ENCODE measurements at places on chromosomes 16 and 17.

DNA sequence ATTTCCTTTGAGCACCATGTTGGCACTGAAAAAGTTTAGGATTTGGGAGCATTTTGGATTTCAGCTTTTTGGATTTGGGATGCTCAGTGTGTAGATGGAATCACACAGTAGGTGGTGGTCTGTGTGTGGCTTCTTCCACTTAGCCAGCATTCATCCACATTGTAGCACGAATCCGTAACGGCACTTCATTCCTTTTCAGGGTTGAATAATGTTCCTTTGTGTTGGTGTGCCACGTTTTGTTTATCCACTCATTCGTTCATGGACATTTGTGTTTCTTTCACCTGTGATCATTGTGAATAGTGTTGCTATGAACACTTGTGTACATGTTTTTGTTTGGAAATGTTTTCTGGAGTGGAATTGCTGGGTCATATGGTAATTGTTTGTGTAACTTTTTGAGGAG, 85.1 kb downstream of the RAP1GAP2 start:
- DNase-seq = no peak

GRCh38 chr17:47649972-47650524, 329 bp downstream of the KPNB1 start:
- no peak for DNase-seq

- DNase-seq = peak; percentile 30
These were observed 540 bp downstream of the MFSD11 start for GRCh38 chr17:76738468-76738850.

DNA sequence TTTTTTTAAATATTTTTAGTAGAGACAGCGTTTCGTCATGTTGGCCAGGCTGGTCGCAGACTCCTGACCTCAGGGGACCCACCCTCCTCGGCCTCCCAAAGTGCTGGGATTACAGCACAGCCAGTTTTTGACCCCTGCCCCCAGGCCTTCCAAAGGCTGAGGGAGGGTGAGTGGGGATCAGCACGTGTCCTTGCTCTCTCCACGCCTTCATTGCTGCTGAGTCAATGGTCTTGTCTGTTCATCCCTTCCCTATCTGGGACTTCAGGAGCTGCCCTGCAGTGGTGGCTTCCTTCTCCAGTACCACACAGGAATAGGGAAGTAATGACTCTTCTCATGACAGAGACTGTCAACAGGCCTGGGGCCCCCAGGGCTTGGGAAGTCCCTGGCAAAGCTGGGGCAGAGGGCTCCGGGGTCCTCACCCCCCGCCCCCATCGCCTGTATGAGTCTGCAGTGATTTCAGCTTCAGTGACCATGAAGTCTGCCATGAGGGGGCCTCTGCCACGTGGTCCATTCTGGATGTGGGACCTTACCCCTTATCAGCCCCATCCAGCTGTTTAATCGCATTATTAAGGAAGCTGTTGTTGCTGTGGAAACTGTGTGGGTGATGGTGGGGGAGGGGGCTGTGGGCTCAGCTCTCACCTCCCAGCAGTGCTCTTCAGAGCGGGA, 6.1 kb downstream of the ABCC3 start:
- DNase-seq = peak; percentile 42

- DNase-seq = no peak
These were observed 2.3 kb downstream of the PITPNA start for GRCh38 chr17:1560101-1560857.

DNA sequence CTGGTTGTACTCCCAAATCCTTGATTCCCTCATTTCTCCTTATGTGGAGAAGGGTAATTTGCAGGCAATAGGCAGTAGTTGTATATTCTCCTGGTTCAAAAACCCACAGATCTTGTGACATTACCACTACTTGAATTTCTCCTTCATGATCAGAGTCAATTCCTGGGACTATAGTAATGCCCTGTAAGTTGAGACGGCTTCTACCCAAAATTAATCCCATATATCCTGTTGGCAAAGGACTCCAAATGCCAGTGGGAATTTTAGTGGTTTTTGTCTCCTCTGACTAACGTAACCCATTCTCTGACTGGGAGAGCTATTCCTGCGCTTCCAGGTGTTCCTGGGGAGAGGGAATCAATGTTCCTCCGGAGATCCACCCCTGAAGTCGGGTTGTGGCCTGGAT, 11.6 kb upstream of the ZNF689 start:
- no peak for DNase-seq

DNA sequence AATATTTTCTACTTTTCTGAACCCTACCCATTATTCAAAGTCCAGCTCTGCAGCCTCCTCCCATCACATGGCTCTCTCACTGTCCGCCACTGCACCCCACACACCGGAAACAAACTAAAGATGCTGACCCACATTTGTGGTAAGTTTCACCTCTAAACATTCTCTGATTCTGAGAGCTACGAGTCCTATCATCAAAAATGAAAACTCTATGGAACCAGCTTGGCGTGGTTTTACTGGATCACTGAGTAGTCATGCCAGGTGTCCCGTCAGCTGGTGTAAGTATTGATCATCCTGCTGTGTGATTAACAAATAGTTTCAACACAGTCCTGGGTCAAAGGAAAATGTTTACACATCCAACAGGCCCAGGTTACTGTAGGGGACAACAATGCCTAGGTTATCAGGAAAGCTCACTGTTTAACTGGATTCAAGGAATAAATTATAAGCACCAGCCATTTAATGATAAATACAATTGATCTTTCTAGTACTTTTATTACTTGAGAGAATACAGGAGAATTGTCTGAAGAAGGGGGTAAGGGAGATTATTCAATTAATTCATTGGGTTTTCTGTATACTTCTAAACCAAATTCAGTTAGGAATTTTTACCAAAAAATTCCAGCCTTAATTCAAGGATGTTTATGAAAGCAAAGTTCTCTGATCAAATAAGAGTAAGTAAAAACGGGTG, 33.9 kb downstream of the CYTH1 start:
- no peak for DNase-seq

GRCh38 chr17:59786536-59787319, 79.3 kb downstream of the VMP1 start:
- peak; percentile 100 for DNase-seq

DNA sequence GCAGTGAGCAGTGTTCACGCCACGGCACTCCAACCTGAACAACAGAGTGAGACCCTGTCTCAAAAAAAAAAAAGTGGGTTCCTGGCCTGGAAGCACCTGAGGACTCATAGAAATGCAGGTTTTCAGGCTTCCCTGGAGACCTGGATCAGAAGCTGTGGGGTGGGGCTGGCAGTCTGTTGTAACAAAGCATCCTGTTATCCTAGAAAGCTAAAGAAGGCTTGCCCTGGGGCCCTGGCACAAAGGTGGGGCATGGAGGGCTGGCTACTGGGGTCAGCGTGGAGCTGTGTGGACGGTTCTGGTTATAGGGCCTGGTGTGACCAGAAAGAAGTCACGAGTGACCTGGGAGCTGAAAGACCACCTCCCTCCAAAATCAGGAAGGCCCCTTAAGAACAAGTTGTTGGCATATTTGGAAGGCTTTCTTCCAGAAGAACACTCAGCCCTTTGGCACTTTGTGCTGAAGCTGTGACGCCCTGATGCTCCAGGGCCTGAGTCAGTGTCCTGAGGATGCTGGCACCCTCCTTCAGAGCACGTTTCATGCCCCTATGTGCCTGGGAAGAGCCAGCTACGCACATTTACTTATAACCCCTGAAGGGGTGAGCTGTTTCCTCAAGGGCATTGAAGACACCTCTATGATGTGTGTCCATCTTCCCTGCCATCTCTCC, 6.2 kb downstream of the CRISPLD2 start:
- DNase-seq = peak; percentile 57

DNA sequence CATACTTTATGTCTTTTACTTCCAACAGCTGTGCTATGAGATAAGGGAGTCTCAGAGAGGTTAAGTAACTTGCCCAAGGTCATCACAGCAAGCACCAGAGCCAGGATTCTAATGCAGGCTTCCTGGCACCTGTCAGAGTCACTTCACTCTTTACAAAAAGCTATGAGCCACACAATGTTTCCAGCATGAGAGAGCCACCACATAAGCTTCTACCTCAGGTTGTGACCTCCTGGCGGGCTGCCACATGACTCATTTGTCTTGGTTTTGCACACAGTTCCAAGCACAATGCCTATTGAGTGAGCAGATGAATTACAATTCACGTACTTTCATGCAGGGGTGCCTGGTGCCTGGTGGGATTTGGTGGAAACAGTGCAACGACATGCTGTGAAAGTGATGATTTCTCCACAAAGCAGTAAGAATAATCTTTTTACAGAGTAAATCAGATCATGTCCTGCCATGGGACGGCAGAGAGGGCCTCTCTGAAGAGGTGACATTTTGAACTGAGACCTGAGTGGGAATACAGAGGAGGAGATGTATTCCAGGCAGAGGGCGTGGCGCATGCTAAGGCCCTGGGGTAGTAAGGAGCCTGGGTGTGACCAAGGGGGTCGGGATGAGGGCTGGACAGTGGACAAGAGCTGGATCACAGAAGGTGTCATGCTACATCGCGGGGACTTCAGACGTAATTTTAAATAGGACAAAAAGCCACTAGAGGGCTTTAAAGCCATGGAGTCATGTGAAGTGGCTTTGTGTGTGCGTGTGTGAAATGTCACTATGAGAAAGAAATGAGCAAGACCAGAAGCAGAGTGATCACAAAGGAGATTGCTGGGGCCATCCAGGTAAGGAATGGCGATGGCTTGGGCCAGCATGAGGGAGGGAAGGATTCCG, 53.4 kb downstream of the CACNG3 start:
- peak; percentile 15 for DNase-seq

- DNase-seq = no peak
These were observed 428.4 kb downstream of the KCNJ2 start for GRCh38 chr17:70597774-70598173.

DNA sequence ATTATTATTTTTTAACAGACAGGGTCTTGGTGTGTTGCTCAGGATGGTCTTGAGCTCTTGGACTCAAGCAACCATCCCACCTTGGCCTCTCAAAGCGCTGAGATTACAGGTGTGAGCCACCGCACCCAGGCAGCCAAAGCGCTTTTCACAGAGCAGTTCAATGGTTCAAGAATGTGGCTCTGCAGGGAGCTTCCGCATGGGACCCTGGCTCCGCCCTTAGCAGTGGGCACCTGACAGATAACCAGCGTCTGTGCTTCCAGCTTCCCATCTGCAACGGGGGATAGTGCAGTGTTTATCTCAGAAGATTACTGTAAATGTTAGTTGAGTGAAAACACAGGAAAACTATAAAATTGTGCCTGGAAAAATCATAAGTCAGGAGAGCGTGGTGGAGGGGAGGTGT, 99.4 kb downstream of the KCNJ12 start:
- DNase-seq = no peak

GRCh38 chr17:68403122-68403521, 54.2 kb downstream of the WIPI1 start:
- no peak for DNase-seq
